ENCODE measurements at places on chromosomes 4 and X. TPM values are rescaled to one million over a fixed set of nuclear protein-coding genes. Genes with fewer than 3 reads are reported as not detected.
A peak's percentile ranks its signal among the peaks of the same experiment; 100 is the strongest.

GRCh38 chr4:21011106-21011505 lies 310.8 kb downstream of the PACRGL start:
- DNase-seq: no peak

TBC1D9 gene
- 7.9 TPM for total RNA-seq

DNA sequence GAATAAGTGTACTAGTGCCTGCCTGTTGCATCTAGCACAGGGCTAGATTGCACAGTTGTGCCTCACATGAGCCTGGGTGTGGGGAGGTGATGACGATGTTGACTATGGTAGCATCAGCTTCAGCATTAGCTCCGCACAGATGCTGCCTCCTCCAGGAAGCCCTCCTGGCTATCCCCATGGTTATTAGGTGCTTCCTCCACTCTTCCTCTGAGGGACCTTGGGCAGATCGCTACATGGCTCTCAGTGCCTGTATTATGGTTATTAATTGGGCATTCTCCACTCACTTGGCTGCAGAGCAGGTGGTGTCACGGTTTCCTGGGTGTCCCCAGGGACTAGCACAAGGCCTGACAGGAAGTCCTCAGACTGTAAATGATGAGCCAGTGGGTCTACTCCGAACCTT lies 325.6 kb downstream of the ARHGAP10 start:
- DNase-seq: no peak

- DNase-seq: no peak
Observed at GRCh38 chr4:118776157-118776954, 59.6 kb downstream of the SEC24D start.

GRCh38 chr4:134533068-134533467 lies 331.5 kb upstream of the PABPC4L start:
- no peak for DNase-seq

DNA sequence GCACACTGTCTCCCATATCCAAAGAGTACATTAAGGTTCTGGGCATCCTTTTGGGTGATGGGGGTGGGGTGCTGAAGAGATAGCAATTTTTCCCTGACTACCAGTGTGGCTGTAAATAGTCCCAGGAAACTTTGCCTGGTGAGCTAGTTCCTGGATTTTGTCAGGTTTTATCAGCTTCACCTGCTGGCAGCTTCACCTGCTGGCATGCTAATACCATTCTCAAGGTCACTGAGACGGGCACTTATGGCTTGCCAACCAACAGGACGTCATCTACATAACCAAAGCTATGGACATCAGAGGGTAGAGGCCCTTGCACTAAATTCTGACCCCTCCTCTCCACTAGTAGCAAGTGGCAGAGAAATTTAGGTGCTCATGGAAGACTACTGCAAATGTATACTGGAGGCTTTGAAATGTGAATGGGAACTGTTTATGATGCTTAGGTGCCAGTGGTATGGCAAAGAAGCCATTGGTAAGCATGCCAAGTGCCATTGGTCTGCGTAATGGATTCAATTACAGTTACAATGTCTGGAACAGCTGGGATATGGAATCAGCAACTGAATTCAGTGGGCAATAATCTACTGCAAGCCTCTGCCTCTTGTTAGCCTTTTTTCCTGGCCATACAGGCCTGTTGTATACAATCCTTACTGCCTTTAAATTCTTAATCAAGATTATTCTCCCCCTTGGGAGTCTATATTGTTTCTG lies 71.6 kb upstream of the SH3RF1 start:
- DNase-seq: no peak

GRCh38 chrX:147376601-147377422 lies 534.9 kb upstream of the FMR1 start:
- DNase-seq: no peak

DNA sequence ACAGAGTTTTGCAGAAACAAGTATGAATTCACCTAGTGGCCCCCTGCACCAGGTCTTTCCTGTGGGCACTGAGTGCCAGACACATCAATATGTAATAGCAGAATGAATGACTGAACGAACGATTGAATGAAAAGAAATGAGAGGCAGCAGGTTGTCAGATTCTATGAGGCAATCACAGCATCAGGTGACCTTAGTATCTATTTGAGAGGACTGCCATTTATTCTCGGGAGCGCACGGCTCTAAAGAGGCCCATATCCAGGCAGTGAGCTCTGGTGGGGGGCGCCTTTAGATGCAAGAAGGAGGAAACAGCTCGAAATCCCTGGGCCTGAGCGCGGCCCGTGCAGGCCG lies 528 bp upstream of the SLC25A4 start:
- no peak for DNase-seq

DNA sequence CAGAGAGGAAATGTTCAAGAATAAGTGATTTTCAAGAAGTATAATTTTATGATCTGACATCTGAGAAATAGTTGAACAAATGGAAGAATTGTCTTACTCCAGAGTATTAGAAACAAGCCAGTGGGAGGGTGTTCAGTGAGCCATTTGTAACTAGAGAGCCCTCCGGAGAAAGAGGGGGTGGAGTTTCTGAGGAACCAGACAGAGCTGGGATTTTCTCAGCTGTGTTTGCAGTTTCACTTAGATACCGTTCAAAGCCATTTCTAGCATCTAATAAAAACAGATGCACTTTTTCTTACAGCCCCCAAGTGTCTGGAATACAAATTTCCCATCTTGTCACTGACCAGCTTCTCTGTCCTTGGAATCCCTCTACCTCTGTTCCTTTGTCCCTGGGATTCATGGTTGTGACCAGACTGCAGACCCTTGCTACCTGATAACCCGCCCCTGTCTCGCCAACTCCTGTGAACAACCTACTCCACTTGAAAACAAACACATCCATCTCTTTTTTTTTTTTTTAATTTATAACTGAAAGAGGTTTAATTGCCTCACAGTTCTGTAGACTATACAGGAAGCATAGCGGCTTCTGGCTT lies 132.8 kb upstream of the KLF3 start:
- DNase-seq: no peak

GAGE12E gene
- total RNA-seq: not detected

MAGEA2B gene
- total RNA-seq: not detected

KIAA1210 gene
- not detected for total RNA-seq

PWWP3B gene
- not detected for total RNA-seq

DNA sequence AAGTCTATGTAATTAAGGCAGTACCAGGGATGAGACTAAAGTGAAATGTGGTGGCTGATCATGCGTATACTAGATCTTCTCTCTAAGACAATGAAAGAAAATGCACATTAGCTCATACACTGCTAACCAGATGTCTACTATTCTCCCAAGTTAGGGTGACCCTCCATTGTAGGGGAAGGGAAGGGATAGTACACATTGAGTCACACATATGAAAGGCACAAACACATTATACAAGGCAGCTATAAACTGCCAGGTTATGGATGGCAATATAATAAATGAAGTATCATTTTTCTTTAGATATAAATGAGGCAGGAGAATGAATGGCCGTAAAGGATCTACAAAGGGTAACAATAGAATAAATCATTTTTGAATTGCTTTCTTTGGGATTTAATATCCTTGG lies 4.5 kb downstream of the SHROOM3 start:
- DNase-seq: no peak

GRCh38 chrX:37955273-37955672 lies 51.1 kb upstream of the SYTL5 start:
- DNase-seq: no peak

GLOD5 gene
- total RNA-seq: not detected

DNA sequence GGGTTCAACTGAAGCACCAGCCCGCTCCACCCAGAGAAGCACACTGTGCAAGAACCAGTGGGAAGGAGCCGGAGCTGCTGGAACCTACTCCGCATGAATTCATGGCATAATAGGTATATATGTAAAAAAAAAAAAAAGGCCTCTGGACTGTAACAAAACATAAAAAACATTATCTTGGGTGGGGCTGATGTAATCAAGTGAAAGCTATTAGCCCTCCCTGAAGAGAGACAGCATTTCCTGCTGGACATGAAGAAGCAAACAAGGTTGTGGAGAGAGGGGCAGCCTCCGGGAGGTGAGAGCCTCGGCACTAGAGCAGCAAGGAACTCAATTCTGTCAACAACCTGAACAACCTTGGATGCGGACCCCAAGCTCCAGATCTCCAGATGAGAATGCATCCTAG lies 50.7 kb downstream of the PLAC1 start:
- no peak for DNase-seq

DNA sequence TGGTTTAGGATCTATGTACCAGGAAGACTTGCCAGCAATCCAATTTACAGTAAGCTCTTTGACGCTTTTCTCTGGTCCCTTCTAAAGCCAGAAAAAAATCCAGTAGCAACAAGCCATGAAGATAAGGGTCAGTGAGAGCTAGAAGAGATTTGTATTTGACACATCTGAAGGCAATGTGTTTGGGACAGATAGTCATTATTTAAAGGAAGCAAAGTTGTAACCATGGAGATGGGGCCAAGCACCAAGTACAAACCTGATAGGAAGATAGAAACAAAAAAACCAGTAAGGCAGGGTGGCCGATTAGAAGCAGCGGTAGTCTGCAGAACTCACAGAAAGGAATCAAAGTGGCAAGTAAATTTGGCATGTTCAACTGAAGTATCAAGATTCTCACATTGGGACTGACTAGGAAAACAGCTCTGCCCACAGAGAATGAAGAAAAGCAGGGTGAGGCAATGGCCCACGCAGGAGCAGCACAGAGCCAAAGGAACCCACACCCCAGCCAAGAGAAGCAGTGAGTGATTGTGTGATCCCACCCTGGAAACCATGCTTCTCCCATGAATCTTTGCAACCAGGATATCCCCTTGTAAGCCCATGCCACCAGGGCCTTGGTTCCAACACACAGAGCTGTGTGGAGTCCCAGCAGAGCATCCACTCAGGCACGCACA lies 12.9 kb upstream of the C4orf54 start:
- DNase-seq: no peak

MUC7 gene
- total RNA-seq: not detected

DNA sequence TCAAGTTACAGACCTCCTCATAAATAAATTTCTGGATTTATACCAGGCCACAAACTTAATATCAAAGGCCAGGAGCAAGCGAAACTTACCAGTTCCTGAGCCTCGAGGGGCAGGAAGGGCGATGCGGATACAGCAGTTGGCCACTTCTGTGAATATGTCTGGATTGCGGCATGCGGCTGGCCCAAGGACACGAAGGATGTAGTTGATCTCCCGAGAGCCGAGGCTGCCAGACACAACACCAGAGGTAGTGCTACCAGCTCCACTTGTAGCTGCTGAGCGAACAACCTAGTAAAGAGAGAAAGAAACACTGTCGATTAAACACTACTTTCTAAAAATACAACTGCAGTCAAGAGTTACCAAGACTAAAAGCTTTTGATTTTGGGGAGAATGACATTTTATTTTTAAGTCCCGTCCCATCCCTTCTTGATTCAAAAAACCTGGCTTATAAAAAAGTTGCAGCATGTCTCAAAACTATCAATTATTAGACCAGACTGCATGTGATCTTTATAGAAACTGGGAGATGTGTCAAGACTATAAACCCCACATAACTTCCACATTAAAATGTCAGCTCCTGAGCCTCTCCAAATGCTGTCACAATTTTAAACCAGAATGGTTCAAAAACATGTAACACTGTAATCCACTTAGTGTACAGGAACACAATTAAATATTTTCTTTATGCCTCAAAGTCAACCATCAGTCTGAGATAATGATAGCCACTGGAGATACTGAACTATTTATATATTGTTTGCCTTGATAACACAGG lies 105.6 kb downstream of the HUWE1 start:
- DNase-seq: no peak

GRCh38 chr4:168805341-168805740 lies 204.7 kb downstream of the CBR4 start:
- no peak for DNase-seq

DNA sequence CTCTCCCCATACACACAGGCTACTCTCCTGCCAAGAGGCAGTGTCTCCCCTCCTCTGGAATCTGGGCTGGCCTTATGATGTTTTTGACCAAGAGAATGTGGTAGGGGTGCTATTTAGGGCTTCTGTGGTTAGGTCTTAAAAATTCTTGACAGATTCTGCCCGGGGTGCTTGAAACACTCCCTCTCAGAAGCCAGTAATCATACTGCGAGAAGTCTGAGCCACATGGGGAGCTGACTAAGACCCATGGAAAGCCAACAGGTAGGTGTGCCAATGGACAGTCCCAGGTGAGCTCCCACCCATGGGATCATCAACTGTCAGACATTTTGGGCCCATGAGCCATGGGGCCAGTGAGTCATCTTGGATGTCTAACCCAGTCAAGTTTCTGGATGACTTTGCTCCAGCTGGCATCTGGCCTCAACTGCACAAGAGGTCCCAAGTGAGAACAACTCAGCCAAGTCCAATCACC lies 315.7 kb downstream of the FBXW7 start:
- DNase-seq: peak; percentile 83

DNA sequence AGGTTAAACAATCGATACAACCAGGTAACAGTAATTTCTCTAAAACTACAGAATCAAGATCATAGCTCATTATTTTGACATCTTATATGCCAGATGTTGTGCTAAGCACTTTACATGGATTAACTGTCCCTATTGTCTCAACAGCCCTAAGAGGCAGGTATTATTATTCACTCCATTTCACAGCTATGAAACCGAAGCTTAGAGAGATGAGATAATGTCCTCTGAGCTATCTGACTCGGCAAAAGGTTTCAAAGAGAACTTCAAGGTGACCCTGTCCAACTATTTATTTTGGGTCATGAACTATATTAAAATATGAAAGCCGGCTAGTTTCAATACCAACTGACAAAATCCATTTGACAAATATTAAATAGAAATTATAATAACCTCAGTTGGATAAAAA lies 10.3 kb downstream of the SLC25A5 start:
- no peak for DNase-seq

DNA sequence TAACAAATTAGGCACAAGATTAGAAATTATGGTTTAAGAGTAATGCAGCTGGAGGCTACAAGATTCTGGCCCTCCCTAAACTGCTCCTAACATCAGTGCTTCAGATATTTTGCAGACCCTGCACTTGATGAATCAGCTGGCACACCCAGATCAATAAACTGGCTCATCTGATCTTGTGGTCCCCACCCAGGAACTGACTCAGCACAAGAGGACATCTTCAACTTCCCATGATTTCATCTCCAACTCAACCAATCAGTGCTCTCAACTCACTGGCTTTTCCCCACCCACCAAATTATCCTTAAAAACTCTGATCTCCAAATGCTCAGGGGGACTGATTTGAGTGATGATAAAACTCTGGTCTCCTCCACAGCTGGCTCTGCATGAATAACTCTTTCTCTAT lies 21.7 kb upstream of the TMEM33 start:
- peak; percentile 18 for DNase-seq

DNA sequence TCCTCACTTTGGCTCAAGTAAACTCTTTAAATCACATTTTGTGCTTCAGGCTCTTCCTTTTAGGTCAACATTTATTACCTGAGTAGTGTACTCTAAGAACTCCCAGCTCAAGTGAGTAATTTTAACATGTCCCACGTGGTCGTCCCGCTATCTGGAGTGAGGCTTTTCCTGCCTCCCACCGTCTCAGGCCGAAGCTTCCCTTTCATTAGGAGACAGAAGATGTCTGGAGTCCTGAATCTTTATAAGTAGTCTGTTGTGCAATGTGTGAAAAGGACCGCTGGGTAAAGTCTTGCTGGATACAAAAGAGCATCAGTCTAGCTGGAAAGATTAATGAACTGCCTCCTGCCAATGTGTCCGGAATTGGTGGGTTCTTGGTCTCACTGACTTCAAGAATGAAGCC lies 117.7 kb upstream of the NEIL3 start:
- no peak for DNase-seq

All from MG63 (cell line).